GOT3 (cell line): ENCODE measurements at places on chromosomes 7 and 10.

GRCh38 chr7:55019191-55019690, 424 bp downstream of the EGFR start:
- DNase-seq: no peak

DNA sequence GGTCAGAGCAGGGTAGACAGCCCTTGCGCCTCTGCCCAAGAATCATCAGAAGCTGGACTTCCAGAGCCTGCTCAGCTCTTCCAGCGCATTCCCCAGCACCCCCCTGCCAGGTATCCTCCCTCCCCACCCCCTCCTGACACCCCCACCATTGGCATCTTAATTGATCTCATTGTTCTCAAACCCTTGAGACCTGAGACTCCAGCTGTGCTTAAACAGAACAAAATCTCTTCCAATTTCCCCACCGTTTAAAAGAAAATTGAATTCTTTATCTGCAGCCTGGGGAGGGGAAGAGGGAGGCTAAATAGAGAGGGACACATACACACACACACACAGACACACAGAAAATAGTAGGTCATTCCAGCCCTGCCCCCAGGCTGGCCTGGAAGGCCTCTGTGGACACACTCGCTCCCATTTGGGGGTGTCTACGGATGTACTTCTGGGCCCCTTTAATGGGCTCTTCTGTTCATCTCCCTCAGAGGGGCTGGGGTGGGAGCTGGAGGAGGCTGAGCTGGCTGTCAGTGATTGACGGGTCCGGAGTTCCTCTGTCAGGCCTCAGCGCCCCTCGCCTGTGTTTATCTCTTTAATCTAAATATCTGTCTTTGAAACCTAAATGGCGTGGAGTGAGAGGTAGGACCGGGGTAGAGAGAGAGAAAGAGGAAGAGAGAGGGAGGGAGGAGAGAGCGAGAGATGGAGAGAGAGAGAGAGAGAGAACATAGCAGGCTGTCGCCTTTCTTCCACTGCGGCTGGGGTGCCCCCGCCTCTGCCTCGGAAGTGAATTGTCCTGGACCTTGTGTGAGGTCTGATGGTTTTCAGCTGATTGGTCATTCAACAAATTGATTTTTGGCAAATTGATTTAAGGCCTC, 61.7 kb downstream of the C10orf105 start:
- DNase-seq: no peak

DNA sequence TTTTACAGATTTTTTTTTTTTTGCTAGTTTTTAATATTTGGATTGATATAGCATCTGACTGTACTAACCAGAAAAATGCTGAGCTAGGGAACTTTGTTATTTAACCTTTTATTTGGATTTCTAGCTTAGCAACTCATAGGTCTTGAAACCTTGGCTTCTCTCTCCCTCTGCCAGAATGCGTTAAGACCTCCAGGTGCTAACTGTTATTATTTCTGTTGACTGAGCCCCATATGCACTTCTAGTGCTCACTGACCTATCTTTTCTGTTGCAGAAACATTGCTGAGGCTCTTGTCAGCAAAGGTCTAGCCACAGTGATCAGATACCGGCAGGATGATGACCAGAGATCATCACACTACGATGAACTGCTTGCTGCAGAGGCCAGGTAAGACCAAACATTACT, 143.6 kb downstream of the LRRC4 start:
- DNase-seq: no peak

DNA sequence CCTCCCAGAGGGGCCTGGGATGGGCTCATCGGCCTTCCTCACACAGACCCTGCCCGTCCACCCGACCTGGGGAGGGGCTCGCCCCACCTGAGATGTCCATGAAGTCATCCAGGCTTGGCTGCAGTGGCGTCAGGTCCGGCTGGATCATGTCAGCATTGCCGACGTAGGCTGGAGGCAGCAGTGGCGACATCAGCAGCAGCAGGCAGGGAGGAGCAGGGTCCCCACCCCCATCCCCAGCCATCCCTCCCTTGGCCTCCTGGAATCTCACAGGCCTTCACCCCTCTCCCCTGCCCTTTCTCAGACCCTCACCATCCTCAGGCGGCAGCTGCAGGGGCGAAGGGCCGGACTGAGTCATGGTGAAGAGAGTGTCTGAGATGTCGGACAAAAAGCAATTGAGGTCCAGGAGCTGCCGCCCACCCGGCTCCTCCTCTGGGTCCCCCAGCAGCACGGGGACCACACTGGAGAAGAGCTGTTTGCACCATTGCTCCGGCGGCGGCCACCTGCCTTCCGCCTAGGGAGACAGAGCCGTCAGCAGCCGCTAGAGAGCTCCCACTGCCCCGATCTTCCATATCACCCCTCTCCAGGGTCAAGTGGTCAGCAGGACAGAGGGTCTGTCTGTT, 18.6 kb downstream of the MLXIPL start:
- no peak for DNase-seq

DNA sequence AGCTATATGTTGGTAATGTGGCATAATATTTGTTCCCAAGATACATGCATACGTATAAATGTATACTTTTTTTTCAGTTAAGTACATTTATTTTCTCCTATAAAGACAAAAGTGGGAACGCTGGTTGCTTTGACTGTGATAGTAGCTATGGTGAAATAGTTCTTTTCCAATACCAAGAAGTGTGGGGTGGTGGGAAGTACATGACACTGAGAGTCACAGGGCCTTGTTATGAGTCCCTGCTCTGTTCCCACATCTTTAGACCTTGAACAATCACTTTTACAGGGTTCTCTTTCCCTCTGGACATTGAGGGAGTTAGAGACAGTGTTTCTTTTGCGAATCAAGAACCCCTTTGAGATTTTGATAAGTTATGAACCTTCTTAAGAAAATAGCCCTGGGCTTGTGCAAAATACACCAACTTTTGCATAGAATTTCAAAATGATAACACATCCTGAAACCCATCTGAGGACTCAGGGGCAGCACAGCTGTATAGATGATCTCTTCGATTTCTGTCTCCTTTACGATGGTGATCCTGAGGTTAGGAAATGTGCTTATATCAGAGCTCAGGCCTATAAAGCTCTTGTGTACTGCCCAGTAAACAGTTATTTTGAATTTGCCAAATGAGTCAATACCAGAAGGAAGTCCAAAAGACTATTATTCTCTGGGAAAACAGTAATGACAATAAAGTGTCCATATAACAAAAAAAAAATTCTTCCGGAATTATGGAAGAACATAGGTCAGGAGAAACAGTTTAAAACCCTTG, 1.1 kb downstream of the LMOD2 start:
- no peak for DNase-seq

DNA sequence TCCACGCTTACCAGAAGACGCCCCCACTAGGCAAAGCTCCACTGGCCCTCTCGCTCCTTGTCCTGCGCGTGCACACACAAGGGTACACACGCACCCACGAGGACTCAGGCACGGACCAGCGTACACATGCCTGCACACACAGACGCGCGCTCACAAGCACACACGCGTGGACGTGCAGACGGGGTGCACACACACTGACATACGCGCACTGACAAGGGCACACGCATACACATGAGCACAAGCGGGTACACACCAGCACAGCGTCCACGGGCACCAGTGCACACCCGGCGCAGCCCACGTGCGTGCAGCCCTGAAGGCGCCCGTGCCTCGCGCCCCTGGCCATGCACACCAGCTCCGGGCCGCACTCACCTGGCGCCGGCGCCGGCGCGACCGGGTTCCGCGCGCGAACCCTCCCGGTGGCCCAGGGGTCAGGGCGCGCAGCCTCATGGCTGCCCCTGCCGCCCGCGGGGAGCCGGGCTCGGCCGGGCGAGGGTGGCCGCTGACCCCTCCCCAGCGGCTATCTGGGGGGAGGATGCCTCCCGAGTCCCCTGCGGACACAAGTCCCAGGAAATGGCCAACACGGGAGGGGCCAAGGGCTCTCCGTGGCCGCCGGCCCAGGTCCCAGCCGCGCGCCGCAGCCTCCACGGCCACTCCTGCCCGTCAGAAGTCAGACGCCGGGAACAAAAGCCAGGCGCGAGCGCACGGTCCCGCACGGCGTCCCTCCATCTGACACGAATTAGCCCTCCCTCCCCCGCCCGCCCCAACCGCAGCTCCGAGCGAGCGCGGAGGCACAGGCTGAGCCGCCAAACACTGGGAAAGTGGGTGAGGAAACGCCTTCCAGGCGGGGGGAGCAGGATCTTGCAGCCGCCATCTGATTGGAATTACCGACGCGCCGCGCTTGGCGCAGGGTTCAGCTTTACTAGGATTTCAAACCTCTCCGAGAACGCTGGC, 45.0 kb downstream of the TNS3 start:
- no peak for DNase-seq

DNA sequence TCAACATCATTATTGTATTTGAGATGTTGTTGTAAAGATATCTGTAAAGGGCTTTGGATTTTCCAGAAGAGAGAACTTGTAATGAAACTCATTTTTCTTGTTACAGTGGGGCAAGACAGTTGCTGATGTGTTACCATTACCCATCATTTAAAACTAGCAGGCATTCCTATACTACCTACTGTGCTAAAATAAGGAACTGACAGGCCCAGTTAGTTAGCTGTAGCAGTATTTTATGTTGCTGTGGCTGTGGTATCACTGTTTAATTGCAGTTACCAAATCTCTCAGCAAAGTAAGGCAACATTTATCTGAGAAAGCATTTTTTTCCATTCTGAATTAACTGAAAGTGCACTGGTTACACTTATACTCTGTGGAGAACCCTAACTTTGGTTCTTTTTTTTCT, 9.9 kb downstream of the ST7 start:
- DNase-seq: no peak

- DNase-seq: no peak
Observed at GRCh38 chr10:77946084-77946483, 19.5 kb upstream of the DLG5 start.

DNA sequence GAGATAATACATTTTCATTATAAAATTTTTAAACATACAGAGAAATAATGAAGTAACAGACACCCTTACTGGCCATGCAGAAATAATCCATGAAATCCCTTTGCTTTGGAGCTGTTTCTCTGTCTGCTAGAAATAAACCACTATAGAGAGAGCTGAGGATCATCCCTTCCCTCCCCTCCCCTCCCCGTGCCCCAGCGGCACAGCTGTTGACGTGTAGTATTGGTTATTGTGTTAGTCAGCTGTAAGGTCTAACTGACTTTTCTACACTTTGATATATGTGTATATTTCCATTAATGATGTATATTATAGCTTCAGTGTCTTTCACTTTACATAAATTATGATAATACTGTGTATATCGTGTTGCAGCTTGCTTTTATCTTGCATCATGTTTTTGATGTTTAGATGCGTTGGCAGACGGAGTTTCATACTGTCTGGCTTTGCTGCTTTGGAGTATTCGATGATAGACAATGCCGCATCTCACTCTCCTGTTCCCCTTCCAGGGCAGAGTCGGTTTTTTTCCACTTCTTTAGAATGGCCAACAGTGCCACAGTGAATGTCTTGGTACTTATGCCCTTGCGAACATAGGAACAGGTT, 27.4 kb upstream of the GRID1 start:
- no peak for DNase-seq

- no peak for DNase-seq
Observed at GRCh38 chr7:134782121-134782623, 2.7 kb downstream of the CALD1 start.

DNA sequence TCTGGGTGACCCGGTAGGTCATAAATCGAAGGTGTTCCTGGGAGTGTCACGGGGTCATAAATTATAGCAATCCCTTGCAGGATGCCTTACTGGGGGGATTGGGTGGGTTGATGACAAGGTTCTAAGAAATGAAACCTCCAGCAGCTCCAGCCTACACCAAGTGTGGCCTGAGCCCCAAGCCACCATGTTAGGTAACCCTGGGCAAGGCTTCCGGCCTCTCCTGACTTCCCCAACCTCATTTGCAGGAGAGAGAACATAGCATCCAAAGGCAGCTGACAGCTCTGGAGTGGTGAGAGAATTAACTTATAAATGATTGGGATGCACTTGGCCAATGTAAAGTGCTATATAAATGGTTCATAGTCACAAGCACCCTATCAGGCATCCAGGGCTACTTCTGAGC, 52.8 kb upstream of the TMEM273 start:
- no peak for DNase-seq
